Endodermal cell (in vitro differentiated cells): ENCODE measurements at places on chromosomes 6 and 20. TPM values are rescaled to one million over a fixed set of nuclear protein-coding genes. Genes with fewer than 3 reads are reported as not detected.

DYNLT2 gene
- total RNA-seq = 1.7 to 3.2 TPM (median 1.7 TPM) in 3 replicates

SYCP2 gene
- total RNA-seq = 0.33 to 1.4 TPM (median 1.2 TPM) in 3 replicates

DNA sequence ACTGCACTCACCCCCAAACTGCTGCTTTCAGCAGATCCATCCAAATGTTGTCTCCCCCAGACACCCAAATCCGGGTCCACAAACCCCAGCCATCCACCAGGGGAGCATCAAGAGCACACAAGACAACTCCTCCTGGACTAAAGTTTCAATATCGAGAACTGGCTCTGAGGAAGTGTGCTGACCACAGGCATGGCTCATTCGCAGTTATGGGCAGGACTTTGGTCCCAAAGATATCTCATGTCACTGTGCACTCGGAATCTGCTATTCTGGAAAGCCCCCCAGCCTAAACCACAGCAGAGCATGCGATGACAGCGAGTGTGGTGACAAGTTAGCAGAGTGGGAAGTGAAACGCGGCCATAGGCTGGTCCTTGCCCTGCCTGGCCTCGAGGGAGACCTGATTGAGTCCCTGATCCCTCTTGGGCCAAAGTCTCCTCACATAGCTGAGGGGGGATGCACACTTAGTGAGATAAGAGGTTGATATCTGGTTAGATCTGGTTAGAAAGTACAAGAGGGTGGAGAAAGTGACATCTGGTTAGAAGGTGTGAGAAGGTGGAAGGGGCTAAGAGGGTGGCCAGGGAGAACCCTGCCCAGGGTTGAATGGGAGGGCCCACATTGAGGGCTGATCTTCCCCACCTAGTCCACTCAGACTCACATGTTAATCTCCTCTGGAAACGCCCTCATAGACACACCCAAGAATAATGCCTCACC is 149.7 kb downstream of the MRPL14 start:
- no peak for DNase-seq
- H3K4me1 ChIP-seq = no peaks in the 10 kb centered on the region
- H3K4me3 ChIP-seq = no peak overlapping the region
- H3K27ac ChIP-seq = no peak overlapping the region
- H3K27me3 ChIP-seq = no peaks in the 10 kb centered on the region

C2 gene
- total RNA-seq = 0.66 to 1.5 TPM (median 1.0 TPM) in 3 replicates

GRCh38 chr6:102841060-102841459 is 1447.6 kb downstream of the GRIK2 start:
- no peak overlapping the region for H3K4me3 ChIP-seq
- no peaks in the 10 kb centered on the region for H3K27me3 ChIP-seq
- no peaks in the 10 kb centered on the region for H3K36me3 ChIP-seq
- H3K27ac ChIP-seq = no peak overlapping the region
- no peaks in the 10 kb centered on the region for H3K4me1 ChIP-seq

GRCh38 chr6:32060966-32061655 is 22.9 kb downstream of the CYP21A2 start:
- no peak for DNase-seq
- no peaks in the 10 kb centered on the region for H3K4me1 ChIP-seq
- H3K36me3 ChIP-seq = no peaks in the 10 kb centered on the region

DNA sequence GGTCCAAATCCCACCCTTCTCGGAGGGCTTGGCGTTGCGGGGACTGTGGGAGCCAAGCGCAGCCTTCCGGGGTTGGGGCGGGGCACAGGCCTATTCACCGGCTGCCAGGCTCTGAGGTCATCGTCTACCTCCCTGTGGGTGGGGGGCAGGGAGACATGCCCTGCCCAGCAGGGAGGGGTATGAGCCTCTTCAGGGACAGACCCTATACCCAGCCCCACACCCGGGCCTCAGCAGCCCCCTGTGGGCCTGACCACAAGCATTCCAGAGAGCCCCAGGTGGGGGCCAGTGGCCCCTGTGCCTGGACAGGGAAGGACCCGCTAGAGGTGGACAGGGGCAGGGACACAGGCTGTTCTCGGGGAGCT is 11.6 kb downstream of the LAMA5 start:
- H3K36me3 ChIP-seq = peaks cover 33% of the 10 kb centered on the region
- peak; percentile 70 for DNase-seq
- H3K4me1 ChIP-seq = peaks cover 14% of the 10 kb centered on the region
- no peak overlapping the region for H3K4me3 ChIP-seq
- H3K27ac ChIP-seq = peak overlapping the region; percentile 73

C20orf202 gene
- not detected in 3 replicates for total RNA-seq

DNA sequence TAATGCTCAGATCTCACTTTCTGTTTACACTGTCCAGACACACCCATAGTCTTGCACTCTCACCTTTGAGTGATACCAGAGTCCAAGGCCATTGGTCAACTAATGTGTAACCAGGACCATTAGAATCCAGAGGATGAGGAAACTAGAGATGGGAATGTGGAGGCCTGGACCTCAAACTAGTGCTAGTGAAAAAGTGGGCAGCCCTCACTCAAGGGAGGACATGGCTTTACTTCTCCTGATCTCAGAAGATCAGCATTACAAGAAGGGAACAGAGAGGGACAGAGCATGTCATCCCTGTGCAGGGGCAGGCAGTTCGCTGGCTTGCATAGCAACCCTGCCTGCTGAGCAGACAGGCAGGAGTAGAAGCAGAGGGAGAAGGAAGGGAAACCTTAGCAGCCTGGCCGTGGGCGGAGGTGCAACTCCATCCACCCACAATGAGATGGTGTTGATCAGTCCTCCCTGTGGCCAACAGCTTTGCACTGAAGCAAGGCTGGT is 22.6 kb upstream of the XRN2 start:
- no peaks in the 10 kb centered on the region for H3K27me3 ChIP-seq
- no peak overlapping the region for H3K27ac ChIP-seq
- DNase-seq = no peak
- H3K4me1 ChIP-seq = no peaks in the 10 kb centered on the region
- H3K4me3 ChIP-seq = no peak overlapping the region
- no peaks in the 10 kb centered on the region for H3K36me3 ChIP-seq

DNA sequence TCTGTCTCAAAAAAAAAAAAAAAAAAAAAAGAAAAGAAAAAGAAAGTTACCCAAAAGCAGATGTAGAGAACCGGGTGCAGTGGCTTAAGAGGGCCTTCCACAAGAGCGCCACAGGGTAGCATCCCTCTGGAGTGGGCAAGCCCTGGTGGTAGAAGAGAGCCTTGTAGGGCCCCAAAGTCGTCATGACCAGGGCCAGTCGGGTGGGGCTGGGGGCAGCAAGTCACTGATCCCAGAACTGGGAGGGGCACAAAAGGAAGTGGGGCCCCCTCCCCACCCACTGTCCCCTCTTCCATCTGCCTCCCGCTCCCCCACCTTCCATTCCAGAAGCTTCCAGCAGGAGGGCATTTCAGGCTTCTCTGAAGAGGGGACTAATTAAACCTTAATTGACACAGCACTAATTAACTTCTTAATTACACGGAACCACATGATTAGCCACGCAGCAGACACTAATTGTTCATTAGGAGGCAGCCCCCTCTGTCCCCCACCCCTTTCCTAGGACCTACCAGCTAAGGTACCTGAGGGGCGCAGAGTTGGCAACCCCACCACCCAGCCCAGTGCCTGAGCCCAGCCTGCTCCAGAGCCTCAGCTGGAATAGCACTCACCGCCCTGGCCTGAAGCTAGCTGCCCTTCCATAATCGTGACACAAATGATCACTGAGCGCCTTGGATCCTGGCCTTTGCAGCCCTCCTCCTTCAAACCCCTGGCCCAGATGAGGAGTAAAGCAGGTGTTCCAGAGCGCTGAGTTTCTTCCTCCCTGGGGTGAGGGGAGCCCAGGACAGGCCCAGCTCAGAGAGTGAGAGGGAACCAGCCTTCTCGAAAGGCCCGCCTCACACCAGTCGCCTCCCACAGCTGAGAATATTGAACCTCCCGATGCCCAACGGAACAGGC is 34.8 kb downstream of the MDFI start:
- no peaks in the 10 kb centered on the region for H3K27me3 ChIP-seq
- no peak overlapping the region for H3K4me3 ChIP-seq
- DNase-seq = peak; percentile 46
- no peaks in the 10 kb centered on the region for H3K4me1 ChIP-seq

CST9 gene
- total RNA-seq = not detected in 2 replicates

GNMT gene
- 0.29 and 0.84 TPM in 2 replicates for total RNA-seq

ZC2HC1B gene
- not detected in 2 replicates for total RNA-seq

ZBTB22 gene
- total RNA-seq = 13.0 and 15.2 TPM in 2 replicates

PNLDC1 gene
- total RNA-seq = not detected in 3 replicates

- H3K36me3 ChIP-seq = no peaks in the 10 kb centered on the region
- H3K27ac ChIP-seq = no peak overlapping the region
- no peaks in the 10 kb centered on the region for H3K4me1 ChIP-seq
- no peak for DNase-seq
- no peaks in the 10 kb centered on the region for H3K27me3 ChIP-seq
- H3K4me3 ChIP-seq = no peak overlapping the region
Observed at GRCh38 chr6:62345446-62345845, 59.4 kb upstream of the KHDRBS2 start.

COL9A1 gene
- 8.5 to 10.9 TPM (median 10.0 TPM) in 3 replicates for total RNA-seq

DNA sequence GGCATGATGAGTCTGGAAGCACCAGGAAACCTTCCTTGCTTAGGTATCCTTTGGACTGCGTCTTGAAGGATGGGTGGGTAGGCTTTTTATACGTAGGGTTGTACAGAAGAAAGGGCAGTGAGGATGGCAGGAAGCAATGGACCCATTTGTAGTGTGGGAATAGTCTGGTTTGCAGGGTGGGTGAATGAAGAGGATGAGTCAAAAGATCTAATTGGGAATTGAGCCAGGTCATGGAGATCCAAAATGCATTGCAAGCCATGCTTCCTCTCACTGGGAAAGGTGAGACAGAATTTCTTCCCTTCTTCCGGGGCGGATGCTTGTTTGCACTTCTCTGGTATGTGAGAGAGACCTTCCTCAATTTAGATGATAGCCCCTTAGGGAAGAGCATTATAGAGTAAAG is 10.1 kb upstream of the BTBD3 start:
- no peak for DNase-seq
- peaks cover 4% of the 10 kb centered on the region for H3K36me3 ChIP-seq
- H3K27ac ChIP-seq = no peak overlapping the region

DNA sequence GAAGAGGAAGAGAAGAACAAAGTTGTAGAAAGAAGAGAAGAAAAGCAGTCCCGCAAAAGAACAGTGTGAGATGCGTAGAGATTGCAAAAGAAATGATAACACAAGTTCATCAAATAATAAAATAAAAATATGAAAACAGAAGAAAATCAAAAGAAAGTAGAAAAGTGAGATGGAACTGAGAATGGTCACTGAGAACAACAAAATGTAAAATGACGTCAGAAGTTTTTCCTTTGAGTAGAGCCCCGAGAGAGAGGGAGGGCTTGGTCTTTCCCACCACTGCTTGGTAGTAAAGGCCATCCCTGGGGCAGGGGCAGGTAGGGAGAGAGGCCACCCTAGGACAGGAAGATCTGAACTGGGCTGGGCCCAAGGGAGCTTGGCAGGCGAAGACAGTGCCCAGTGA is 533.7 kb downstream of the QKI start:
- H3K27ac ChIP-seq = no peak overlapping the region
- no peaks in the 10 kb centered on the region for H3K27me3 ChIP-seq
- peaks cover 5% of the 10 kb centered on the region for H3K4me1 ChIP-seq
- H3K36me3 ChIP-seq = no peaks in the 10 kb centered on the region
- DNase-seq = no peak
- no peak overlapping the region for H3K4me3 ChIP-seq

TRDN gene
- 136 to 213 TPM (median 138 TPM) in 3 replicates for total RNA-seq

DNA sequence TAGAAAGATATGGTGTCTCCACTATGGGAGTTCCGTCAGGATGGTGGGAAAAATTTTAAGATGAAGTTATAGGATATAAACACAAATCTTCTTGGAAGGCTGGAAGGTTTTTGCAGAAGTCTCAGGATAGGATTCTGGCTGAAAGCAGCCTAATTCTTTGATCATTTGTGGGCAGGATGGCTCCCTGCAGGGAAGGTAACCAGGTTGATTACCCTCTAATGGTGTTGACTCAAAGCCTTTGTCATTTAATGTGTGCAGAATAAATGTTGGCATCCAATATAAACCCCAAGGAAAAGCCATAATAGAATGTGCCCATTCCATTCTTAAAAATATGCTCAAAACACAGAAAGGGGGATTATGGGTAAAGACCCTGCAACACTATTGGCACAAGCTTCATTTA is 204.3 kb downstream of the EPM2A start:
- H3K4me1 ChIP-seq = peaks cover 33% of the 10 kb centered on the region
- H3K36me3 ChIP-seq = no peaks in the 10 kb centered on the region
- no peak overlapping the region for H3K27ac ChIP-seq
- peak; percentile 66 for DNase-seq
- peak overlapping the region; percentile 71 for H3K4me3 ChIP-seq
- no peaks in the 10 kb centered on the region for H3K27me3 ChIP-seq

DNA sequence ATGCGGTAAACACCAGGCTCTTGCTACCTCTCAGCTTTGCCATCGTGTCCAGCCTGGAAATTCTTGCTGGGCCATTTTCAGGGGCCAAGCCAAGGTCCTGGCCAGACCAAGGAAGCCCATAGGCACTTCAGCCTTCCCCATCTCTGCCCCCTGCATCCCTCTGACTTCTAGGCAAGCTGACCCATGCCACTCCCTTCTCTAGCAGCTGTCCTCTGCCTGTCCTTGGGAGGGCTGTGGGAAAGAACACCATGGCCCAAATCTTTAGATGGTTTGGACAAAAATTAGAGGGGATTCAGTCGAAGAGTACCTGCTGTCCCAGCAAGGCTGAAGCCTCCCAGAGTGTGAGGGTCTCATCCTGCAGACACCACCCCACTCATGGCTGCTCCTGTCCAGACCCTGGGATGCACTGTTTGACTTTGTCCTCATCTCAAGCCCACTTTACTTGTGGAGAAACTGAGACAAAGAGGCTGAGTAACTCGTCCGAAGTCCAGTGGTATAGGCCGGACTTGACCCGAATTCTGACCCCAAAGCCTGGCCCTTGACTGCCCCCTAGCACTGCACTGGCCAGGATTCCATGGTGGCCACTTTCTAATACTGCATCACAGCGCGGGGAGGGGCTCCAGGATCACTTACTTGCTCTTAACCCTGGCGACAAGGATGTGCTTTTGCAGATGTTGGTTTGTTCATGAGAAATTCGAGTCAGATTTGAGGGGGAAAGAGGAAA is 22.4 kb upstream of the STX16 start:
- H3K27ac ChIP-seq = peak overlapping the region; percentile 64
- H3K27me3 ChIP-seq = no peaks in the 10 kb centered on the region
- H3K4me3 ChIP-seq = no peak overlapping the region
- no peak for DNase-seq
- H3K4me1 ChIP-seq = no peaks in the 10 kb centered on the region

GRCh38 chr6:71289039-71289801 is 609 bp downstream of the OGFRL1 start:
- H3K4me3 ChIP-seq = peak overlapping the region; percentile 48
- H3K36me3 ChIP-seq = peaks cover 3% of the 10 kb centered on the region
- peak; percentile 76 for DNase-seq
- no peaks in the 10 kb centered on the region for H3K27me3 ChIP-seq
- no peaks in the 10 kb centered on the region for H3K4me1 ChIP-seq
- H3K27ac ChIP-seq = no peak overlapping the region

DNA sequence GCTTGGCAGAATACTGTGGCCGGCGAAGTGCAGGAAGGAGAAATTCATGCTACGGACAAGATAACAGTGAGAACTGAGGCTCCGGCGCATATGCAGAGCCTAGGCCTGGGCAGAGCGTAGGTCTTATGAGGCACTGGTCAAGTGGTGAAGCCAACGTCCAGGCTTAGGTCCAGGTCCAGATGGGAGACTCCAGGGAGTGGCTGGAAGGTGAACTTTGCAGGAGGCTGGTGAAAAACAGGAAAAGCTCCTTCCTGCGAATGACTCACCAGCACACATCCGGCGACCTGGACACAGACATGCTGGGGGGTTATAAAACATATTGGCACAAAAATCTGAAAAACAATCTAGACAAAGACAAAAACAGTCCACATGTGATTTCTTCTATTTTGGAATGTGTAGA is 15.4 kb downstream of the C6orf141 start:
- peaks cover 8% of the 10 kb centered on the region for H3K27me3 ChIP-seq
- H3K36me3 ChIP-seq = no peaks in the 10 kb centered on the region
- no peak for DNase-seq
- H3K4me3 ChIP-seq = no peak overlapping the region
- H3K4me1 ChIP-seq = peaks cover 11% of the 10 kb centered on the region
